ENCODE measurements at places on chromosomes 7 and 10. TPM values are rescaled to one million over a fixed set of nuclear protein-coding genes. Genes with fewer than 3 reads are reported as not detected.

HOXA5 gene
- not detected for total RNA-seq

- DNase-seq: no peak
These were observed 31.2 kb downstream of the LRRC4 start for GRCh38 chr7:128000048-128000447.

- no peak for DNase-seq
These were observed 180.7 kb upstream of the KAT6B start for GRCh38 chr10:74645692-74646091.

ZNF12 gene
- total RNA-seq: 16.2 TPM

SHTN1 gene
- 13.9 TPM for total RNA-seq
